ENCODE measurements at places on chromosomes 5 and 9.

DNA sequence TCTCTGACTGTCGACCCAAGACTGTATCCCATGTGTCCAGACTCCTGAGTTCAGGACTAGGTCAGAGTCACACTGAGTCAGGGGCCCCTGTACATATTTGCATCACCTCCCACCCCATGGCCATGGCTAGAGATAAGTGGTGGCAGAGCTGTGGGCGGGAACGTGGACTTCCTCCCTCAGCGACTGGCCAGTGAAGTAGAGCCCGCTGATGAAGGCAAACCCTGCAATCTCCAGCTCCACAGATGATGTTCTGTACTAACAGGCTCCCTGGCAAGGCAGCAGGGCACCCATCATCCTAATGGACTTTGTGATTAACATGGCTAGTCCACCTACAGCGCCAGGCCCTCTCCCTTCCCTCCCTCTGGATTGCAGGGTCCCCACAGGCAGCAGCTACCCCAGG lies 110.5 kb upstream of the LRRTM2 start:
- DNase-seq = no peak

- peak; percentile 88 for DNase-seq
These were observed 247.4 kb downstream of the PRELID2 start for GRCh38 chr5:145587710-145588109.

GRCh38 chr5:4879693-4880303 lies 260.3 kb upstream of the ADAMTS16 start:
- no peak for DNase-seq

DNA sequence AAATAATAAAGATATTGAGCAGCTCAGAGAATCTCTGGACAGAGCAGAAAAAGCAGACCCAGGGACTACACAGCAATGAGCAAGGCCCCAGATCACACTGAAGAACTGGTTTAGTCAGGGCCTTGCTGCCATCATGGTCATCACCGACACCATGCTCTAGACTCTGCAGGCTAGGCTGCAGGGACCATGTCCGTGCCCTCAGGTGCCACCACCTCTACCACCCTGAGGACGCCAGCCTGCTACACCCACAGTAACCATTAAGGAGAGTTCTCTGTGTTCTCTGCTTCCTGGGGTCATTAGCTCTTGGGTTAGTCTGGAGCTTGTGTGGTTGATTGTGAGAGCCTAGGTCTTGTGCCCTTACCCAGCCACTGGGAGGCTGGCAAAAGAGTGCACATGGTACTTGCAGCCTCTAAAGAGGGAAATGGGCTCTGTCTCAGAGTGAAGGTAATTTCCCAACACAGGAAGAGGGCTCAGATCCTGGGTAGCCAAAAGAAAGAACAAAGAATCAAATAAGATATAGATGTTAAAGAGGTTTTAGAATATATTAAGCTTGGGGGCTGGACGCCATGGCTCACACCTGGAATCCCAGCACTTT lies 31.9 kb upstream of the JADE2 start:
- no peak for DNase-seq

DNA sequence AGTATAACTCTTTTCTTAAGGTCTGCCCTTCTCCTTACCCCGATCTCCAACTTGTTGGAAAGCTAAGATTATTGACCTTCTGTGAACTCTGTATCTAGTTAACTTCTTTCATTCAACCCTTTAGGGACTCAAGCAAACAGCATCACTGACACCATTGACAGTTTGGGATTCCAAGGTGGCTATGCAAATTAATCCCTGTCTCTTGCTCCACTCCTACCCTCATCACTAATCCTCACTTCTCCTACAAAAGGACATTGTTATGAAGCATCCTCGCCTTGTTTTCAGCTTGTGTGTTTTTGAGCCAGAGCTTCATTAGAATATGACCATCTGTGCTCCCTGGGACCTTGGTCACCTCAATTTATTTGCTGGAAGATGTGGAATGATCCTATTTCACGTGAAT lies 337.9 kb downstream of the PDE4D start:
- no peak for DNase-seq

- no peak for DNase-seq
These were observed 15.4 kb upstream of the NPR2 start for GRCh38 chr9:35776018-35776417.

DNA sequence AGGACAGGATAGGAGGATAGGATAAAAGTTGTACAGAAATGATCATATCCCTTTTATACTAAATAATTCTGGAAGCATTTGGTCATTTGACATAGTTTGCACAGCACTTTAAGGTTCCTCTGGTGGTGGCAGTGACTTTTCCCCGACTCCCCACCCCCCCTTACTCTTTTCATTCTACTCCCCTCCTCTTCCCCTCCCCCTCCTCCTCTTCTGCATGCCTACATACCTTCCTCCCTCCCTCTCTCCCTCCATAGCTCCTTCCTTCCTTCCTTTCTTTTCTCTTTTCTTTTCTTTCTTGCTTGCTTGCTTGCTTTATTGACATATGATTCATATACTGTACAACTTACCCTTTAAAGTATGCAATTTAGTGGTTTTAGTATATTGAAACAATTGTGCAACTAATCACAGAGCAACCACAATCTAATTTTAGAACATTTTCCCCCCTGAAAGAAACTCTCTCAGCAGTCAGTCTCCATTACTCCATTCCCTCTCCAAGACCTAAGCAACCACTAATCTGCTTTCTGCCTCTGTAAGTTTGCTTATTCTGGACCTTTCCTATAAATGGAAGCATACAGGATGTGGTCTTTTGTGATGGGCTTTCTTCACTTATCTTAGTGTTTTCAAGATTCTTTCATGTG lies 159.0 kb downstream of the HACD4 start:
- peak; percentile 51 for DNase-seq

DNA sequence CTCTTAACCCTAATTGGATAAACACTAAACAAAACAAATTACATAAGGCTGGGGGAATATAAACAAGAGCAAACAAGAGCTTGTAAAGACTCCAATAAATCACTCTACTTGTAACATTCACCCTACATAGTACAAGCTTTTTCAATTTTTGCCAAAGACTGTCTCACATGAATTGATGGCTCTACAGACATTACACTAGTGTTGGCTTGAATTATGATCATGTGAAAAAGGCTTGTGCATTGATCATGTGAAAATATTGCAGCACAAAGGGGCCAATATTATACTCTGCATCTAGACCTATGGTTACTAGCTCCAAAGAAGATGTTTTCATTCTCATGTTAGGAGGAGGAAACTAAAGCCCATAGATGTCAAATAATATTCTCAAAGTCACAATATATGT lies 212.6 kb downstream of the MCTP1 start:
- no peak for DNase-seq

Measured in amniotic stem cell (primary cell).